ENCODE measurements at places on chromosomes 7 and 10.

DNA sequence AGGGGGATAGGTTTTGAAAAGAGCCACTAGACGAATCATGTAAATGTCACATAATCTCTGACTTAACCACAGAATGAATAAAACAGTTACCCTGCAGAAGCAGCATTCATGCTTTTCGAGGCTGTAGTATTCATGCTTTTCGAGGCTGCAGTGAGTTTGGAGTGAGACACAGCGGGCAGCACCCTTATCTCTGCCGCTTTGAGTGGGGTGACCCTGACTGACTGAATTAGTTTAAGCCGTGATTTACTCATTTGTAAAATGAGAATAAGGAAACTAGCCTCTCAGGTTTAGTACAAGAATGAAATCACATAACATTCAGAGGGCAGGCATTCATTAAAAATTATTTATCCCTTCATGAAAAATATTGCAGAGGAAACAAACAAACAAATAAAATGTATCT, 92.8 kb upstream of the KMT2C start:
- DNase-seq = peak; percentile 11

GRCh38 chr7:36092221-36092771, 60.8 kb upstream of the EEPD1 start:
- DNase-seq = no peak

- DNase-seq = no peak
These were observed 6.7 kb downstream of the PCLO start for GRCh38 chr7:83156006-83156405.

- no peak for DNase-seq
These were observed 194.8 kb upstream of the KMT2E start for GRCh38 chr7:104818961-104819880.

- DNase-seq = no peak
These were observed 215.8 kb downstream of the SKAP2 start for GRCh38 chr7:26648554-26648953.

GRCh38 chr10:62076891-62077290, 175.4 kb downstream of the ARID5B start:
- no peak for DNase-seq

DNA sequence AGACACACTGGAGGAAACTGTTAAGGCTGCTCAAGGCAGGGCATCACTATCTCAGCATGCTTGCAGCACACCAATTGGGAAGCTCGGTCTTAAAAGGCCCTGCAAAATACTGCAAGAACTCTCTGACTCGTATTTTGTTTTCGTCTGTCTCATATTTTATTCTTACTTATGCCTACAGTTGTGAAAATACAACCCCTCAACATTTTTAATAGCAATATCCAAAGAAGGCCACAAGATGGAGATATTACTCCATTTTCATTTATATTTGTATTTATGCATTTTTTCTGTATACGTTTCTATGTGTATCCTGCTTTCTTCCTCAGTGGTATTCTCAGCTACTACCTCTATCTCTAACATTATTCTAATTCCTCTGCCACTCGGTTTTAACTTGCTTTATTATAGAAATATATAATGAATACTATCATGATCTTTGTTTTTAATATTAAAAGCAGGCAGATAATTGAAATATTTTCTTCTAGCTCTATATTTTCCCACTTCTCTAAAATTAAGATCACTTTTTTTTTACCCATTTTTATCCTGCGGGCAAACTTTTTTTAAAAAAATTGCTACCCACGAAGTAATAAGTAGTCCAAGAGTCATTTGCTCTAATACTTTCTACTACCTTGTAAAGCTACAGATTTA, 10.0 kb downstream of the DNAJC1 start:
- no peak for DNase-seq

DNA sequence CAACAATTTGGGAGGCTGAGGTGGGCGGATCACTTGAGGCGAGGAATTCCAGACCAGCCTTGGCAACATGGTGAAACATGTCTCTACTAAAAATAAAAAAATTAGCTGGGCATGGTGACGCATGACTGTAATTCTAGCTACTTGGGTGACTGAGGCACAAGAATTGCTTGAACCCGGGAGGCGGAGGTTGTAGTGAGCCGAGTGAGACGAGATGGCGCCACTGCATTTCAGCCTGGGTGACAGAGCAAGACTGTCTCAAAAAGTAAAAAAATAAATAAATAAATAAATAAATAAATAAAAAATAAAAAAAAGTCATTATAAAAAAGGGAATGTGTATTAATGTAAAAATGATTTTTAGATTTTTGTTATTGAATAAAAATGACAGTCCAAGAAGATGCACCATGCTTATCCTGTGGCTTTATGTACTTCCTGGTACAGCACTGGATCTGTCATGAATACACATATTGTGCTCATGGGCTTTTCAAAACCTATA, 658.8 kb upstream of the LRRN3 start:
- no peak for DNase-seq
